Thoracic aorta (tissue), 2 donors: ENCODE measurements at places on chromosomes 1 and 21. TPM values are rescaled to one million over a fixed set of nuclear protein-coding genes. Genes with fewer than 3 reads are reported as not detected.

GRCh38 chr1:153532769-153533599 is 2.8 kb downstream of the S100A6 start:
- DNase-seq: peak; percentile 60
- no peaks in the 10 kb centered on the region for H3K36me3 ChIP-seq
- H3K27me3 ChIP-seq: no peaks in the 10 kb centered on the region

- no peak for DNase-seq
- no peaks in the 10 kb centered on the region for H3K4me1 ChIP-seq
- no peak overlapping the region for H3K27ac ChIP-seq
- no peaks in the 10 kb centered on the region for H3K27me3 ChIP-seq
- H3K36me3 ChIP-seq: no peaks in the 10 kb centered on the region
Measured at GRCh38 chr1:104459886-104460285, 710.2 kb downstream of the AMY1C start.

- DNase-seq: no peak
- H3K27me3 ChIP-seq: no peaks in the 10 kb centered on the region
- H3K4me3 ChIP-seq: peak overlapping the region; percentile 91
- H3K4me1 ChIP-seq: peaks cover 34% of the 10 kb centered on the region
- H3K27ac ChIP-seq: peak overlapping the region; percentile 97
Measured at GRCh38 chr1:27672750-27673112, 739 bp upstream of the IFI6 start.

- H3K36me3 ChIP-seq: no peaks in the 10 kb centered on the region
- no peak overlapping the region for H3K4me3 ChIP-seq
- no peaks in the 10 kb centered on the region for H3K27me3 ChIP-seq
- peaks cover 33% of the 10 kb centered on the region for H3K4me1 ChIP-seq
- no peak for DNase-seq
Measured at GRCh38 chr1:99772809-99773208, 6.4 kb upstream of the FRRS1 start.

DNA sequence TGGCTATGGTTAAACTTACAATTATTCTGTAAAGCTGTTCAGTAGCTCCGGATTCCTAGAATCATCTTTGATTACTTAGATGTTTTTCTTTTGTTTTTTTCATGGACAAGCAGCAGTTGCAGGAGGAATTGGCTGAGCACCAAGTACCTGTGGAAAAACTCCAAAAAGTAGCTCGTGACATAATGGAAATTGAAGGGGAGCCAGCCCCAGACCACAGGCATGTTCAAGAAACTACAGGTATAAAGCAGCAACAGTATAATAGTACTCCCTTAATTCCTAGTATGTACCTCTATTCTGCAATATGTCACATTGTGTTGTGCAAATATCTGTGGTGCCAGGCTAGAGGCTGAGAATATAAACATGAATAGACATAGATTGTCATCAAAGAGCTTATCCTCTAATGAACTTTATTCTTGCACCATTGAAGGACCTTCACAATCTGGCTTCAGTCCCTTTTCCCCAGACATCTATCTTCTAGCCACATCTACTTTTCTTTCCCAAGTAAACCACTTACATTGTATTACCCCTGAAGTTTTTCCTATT is 132.3 kb upstream of the BMP8A start:
- H3K27me3 ChIP-seq: no peaks in the 10 kb centered on the region
- H3K4me3 ChIP-seq: no peak overlapping the region
- H3K27ac ChIP-seq: no peak overlapping the region

DNA sequence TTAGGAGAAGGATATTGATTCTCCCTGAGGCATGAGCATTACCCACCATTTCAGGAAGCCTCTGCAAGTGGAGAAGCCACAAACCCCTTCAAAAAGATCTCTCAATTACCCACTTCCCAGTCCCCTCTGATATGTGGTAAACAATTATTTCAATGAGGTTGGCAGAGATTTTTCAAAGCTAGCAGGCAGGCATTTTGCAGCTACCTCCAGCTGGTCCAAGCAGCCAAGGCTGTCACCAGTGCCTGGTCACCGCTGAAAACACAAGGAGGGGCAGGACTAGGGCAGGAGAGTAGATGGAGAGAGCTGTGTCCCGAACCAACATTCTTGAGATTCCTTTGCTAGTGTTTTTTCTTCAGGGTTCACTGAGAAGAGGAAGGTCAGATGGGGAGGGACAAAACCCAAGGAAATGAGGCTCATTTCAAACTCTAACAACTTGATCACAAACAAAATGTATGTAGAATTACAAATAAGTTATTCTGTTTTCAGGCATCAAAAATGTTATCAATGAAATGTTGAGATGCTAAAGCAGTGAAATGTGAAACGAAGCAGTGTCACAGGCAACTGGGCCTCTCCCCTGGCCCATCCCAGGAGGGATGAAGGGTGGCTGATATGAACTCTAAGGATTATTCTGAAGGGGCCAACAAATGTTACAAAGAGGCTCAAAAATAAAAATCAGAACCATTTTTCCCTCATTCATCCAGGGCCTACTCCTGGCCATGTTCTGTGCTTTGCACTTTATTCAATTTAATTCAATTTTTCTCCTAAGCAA is 22.3 kb downstream of the APP start:
- no peak for DNase-seq
- no peak overlapping the region for H3K4me3 ChIP-seq
- H3K4me1 ChIP-seq: peaks cover 22% of the 10 kb centered on the region
- no peaks in the 10 kb centered on the region for H3K27me3 ChIP-seq
- peak overlapping the region; percentile 67 for H3K27ac ChIP-seq

GRCh38 chr1:46544561-46545240 is 6.7 kb downstream of the KNCN start:
- H3K27ac ChIP-seq: no peak overlapping the region
- no peaks in the 10 kb centered on the region for H3K36me3 ChIP-seq
- no peak for DNase-seq
- H3K27me3 ChIP-seq: no peaks in the 10 kb centered on the region
- H3K4me1 ChIP-seq: peaks cover 9% of the 10 kb centered on the region

- no peaks in the 10 kb centered on the region for H3K27me3 ChIP-seq
- no peak for DNase-seq
- H3K27ac ChIP-seq: no peak overlapping the region
- peaks cover 6% of the 10 kb centered on the region for H3K4me1 ChIP-seq
- no peaks in the 10 kb centered on the region for H3K36me3 ChIP-seq
- H3K4me3 ChIP-seq: no peak overlapping the region
Measured at GRCh38 chr1:51230501-51231078, 5.5 kb upstream of the RNF11 start.

DNA sequence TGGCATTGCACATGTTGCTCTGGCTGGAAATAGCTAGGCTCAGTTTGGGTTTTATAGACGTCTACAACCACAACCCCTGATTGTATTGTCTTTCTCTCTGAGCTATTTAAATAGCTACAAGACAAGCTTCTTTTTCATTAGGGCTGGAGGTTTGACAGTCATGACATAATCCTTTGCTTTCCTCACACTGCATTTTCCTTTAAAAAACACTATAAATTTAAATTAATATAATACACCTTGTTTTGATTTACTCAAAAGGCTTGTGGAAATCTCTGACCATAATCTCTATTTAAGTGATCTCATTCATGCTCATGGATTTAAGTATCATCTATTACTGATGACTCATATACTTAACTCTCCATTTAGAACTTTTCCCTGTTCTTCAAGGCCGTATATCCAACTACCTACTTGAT is 50.4 kb upstream of the PTGFR start:
- DNase-seq: no peak
- no peak overlapping the region for H3K4me3 ChIP-seq
- no peaks in the 10 kb centered on the region for H3K4me1 ChIP-seq
- H3K27ac ChIP-seq: no peak overlapping the region

DNA sequence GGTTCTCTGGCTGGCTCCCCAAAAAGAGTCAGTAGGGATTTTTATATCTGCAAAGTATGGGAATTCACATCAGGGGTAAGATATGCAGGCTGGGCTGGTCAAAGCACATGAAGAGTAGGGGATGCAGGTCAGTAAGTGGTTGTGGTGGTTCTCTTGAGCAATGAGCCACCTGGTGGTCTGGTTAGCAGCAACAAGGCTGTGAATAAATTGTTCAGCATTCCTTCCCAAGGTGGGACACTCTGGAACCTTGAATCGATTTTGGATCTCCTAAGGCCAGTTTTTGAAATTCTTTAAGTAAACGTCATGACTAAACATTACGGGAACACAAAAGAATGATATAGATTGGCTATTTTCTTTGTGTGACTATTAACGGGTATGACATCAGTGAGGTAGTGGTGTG is 563.0 kb upstream of the NEGR1 start:
- no peaks in the 10 kb centered on the region for H3K4me1 ChIP-seq
- no peak for DNase-seq
- H3K27me3 ChIP-seq: no peaks in the 10 kb centered on the region
- H3K36me3 ChIP-seq: no peaks in the 10 kb centered on the region
- H3K27ac ChIP-seq: no peak overlapping the region

GRCh38 chr1:48207131-48207530 is 15.4 kb upstream of the SLC5A9 start:
- no peaks in the 10 kb centered on the region for H3K4me1 ChIP-seq
- H3K27me3 ChIP-seq: no peaks in the 10 kb centered on the region
- no peak overlapping the region for H3K27ac ChIP-seq

GRCh38 chr1:67138813-67139499 is 4.2 kb upstream of the C1orf141 start:
- no peak overlapping the region for H3K4me3 ChIP-seq
- H3K4me1 ChIP-seq: peaks cover 7% of the 10 kb centered on the region
- H3K27me3 ChIP-seq: no peaks in the 10 kb centered on the region
- no peaks in the 10 kb centered on the region for H3K36me3 ChIP-seq
- DNase-seq: no peak
- no peak overlapping the region for H3K27ac ChIP-seq

The SPRR4 gene
- not detected for total RNA-seq

The CHD5 gene
- 3.2 TPM for total RNA-seq

The PRAMEF8 gene
- not detected for total RNA-seq

The PLCH2 gene
- total RNA-seq: 1.1 TPM

The CTH gene
- 0.81 TPM for total RNA-seq

The ERMAP gene
- total RNA-seq: 7.0 TPM

The ATP6V1G3 gene
- total RNA-seq: not detected

The C1QTNF12 gene
- total RNA-seq: 12.5 TPM

The WNT2B gene
- total RNA-seq: 10.0 TPM
